Endothelial cell of umbilical vein (primary cell): ENCODE measurements at places on chromosomes 1 and 21. TPM values are rescaled to one million over a fixed set of nuclear protein-coding genes. Genes with fewer than 3 reads are reported as not detected.

DNA sequence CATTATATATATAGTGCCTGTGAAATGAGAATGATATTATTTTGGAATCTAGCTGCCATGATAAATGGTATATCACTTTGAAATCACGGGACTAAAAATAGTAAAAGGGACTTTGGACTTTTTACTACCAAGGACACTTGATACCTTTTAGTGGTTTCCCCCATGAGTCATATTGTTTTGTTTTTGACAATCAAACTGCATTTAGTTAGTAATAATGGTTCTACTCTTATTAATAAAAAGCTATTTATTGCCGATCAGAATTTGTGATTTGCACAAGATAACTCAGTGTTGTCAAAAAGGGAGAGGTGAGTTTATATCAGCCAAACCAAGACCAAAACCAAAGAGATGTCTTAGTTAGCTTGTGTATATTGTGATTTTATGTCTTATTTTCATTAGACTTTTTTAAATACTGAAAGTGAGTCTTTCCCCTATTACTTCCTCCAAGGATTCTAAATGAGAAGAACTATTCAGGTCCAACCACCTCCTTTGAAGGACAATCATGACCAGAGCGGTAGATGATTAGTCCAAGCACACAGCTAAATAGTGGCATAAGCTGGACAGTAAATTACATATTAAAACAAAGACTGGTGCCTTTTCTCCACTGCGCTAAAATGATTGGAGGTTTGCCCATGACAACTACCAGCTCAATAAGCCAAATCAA lies 281.7 kb upstream of the ESRRG start:
- H3K4me1 ChIP-seq, result no peaks in the 10 kb centered on the region
- H3K36me3 ChIP-seq, result no peaks in the 10 kb centered on the region
- no peaks in the 10 kb centered on the region for H3K27me3 ChIP-seq
- no peak overlapping the region for H3K4me3 ChIP-seq

DNA sequence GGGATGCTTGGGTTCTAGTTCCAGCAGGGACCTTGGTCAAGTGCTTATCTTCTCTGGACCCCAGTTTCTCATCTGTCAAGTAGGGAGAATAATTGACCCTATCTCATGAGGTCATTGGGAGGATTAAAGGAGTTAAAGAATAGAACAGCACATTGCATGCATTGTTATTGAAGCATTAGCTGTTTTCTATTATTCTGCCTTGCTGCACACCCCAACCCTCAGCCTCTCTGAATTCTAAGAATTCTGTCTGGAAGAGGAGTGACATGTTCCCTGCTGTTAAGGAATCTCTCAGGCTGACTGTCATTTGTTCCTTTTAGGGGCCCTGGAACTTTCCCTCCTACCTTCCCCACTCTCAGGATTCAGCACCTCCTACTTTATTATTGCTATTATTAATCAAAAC lies 73.9 kb downstream of the NENF start:
- H3K27ac ChIP-seq, result no peak overlapping the region
- H3K4me1 ChIP-seq, result no peaks in the 10 kb centered on the region
- no peak for DNase-seq
- H3K36me3 ChIP-seq, result no peaks in the 10 kb centered on the region

DNA sequence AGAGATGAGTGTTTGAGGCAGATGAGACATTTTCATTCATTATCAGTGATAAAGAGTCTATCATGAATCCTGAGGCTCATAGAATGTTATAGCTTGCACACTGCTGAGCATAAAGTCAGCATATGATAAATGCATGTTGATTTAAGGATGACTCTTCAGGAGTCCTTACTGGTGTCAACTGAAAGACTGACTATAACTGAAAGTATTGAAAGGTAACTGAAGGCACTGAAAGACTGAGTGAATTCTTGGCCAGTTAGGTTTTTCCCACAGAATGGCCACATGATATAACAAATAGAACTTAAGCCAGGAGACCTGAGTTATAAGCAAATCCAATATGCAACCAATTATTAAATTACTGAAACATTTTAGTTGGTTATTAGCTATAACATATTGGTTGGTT lies 69.0 kb upstream of the HSD17B7 start:
- DNase-seq, result no peak
- H3K4me1 ChIP-seq, result no peaks in the 10 kb centered on the region

- H3K27ac ChIP-seq, result peak overlapping the region; percentile 63
- no peak for DNase-seq
- H3K4me3 ChIP-seq, result no peak overlapping the region
Observed at GRCh38 chr1:16237343-16237830, 404 bp upstream of the CPLANE2 start.

- no peaks in the 10 kb centered on the region for H3K4me1 ChIP-seq
- H3K27me3 ChIP-seq, result no peaks in the 10 kb centered on the region
- no peak overlapping the region for H3K4me3 ChIP-seq
- no peaks in the 10 kb centered on the region for H3K36me3 ChIP-seq
- no peak for DNase-seq
Observed at GRCh38 chr1:83641796-83642443, 357.0 kb downstream of the TTLL7 start.

DNA sequence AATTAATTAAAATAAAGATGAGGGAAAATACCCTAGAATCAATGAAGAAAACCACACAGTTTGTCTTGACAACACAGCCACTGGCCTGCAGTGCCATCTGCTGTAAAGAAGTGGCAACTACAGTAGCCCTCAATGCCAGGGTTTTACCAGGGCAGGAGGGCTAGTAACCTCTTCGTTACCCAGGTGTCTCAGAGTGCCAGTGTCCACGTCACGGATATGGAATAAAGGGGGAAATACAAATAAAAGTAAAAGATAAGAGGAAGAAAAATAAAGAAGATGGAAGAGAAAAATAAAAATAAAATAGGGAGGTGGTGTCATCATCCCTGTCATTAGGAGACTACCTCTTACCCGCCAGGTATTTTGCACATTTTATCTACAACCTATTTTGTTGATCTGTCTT lies 14.2 kb upstream of the SLC44A3 start:
- H3K4me3 ChIP-seq, result no peak overlapping the region
- H3K27me3 ChIP-seq, result peaks cover 6% of the 10 kb centered on the region
- H3K4me1 ChIP-seq, result peaks cover 30% of the 10 kb centered on the region
- DNase-seq, result peak; percentile 58

DNA sequence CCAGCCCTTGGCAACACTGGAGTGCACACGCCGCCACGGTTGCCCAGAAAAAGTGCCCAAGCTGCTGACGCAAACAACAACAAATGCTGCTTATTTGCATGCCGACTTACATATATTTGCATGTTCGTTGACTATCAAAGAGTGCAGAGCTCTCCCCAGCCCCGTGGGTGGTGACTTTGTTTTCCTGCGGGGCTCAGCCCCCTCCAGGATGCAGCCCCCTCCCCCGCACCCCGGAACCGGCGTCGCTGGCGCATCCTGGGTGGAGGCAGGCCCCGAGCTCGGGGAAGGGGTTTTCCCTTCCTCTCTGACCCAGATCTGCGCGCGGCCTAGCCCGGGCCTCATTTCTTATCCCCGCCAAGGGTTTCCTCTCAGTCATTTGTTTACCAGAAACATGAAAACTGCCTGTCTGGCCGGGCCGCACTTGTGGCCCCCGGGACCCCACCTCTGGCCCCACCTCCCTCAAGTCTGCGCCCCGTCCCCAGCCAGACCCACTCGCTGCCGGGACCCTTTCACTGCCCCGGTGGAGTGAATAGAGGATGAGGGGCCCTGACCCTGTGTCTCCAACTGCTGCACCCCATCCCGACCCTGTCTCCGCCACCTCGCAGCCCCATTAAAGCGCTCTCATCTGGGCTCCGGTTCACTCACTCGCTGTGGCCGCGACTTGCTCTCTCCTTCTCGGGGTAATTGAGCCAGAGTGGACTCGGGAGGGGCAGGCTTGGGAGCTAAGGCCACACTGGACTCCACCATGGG lies 5.5 kb downstream of the TNFRSF25 start:
- no peak overlapping the region for H3K4me3 ChIP-seq
- H3K4me1 ChIP-seq, result no peaks in the 10 kb centered on the region
- peaks cover 10% of the 10 kb centered on the region for H3K27me3 ChIP-seq
- H3K27ac ChIP-seq, result no peak overlapping the region
- peaks cover 14% of the 10 kb centered on the region for H3K36me3 ChIP-seq

The OLIG2 gene
- not detected in 2 replicates for total RNA-seq

The ALX3 gene
- not detected in 2 replicates for total RNA-seq

The IPP gene
- 6.3 and 7.2 TPM in 2 replicates for total RNA-seq
